Stimulated activated CD4-positive, alpha-beta T cell treated with anti-CD3 and anti-CD28 coated beads, Interleukin-4, amount 100 ng/mL, for 4 hours (primary cell): ENCODE measurements at places on chromosomes 3 and 15.

DNA sequence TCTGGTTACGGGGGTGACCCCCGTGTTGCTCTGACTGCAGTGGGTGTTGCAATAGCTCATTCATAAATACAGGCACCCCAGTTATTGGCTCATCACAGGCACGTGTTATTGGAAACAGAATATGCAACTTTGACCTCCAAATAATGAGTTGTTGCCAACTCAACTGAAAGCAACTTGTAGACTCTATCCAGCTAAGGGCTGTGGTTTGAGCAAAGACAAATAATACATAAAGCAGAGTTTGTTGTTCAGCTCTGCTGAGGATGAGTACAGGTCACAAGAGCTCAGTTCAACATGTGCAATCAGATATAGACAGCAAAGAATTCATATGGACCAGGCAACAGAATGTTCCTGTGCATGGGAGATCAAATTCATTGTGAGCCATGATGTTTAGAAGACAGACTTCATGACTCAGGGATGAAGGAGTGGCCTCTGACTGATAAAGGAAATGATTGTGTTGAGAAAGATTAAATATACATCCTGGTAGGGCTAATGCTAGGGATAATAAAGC, 87.6 kb upstream of the LRIG1 start:
- DNase-seq, result no peak

DNA sequence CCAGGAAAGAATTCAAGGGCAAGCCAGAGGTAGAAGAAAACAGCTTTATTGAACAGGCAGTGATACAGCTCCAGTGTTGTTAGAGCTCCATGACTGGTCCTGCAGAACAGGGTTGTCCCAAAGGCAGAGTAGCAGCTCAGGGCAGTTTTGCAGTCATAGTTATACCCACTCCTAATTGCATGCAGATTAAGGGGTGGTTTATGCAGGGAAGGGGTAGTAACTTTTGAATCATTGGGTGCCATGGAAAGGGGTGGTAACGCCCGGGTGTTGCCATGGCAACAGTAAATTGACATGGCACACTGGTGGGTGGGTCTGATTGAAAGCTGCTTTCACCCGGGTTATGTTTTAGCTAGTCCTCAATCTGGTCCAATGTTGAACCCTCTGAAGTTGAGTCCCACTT, 9.7 kb upstream of the RAB6B start:
- no peak for DNase-seq

DNA sequence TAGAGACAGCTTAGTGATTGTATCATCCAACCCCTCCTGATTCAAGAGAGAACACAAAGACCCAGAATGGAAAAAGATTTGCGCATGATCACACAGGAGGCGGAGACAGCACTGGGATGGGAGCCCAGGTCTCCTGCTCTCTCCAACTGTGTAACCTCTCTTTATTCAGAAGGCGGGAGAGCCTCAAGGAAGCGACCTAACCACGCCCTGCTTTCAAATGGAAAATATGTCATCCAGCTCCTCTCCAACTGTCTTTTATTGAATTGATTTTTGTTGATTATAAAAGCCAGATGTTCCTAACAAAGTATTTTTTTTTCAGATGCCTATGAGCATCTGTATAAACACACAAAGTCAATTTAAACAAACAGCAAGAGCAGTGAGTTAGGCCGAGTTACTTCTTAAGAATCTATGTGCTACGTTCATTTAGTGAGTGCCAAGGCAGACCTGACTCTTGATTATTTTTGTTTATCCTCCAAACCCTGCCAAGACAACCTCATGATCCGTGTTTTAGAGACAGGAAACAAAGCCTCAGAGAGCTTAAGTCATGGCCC, 74.5 kb downstream of the BFSP2 start:
- no peak for DNase-seq

- DNase-seq, result no peak
Observed at GRCh38 chr3:188440340-188440972, 286.5 kb downstream of the LPP start.

GRCh38 chr3:68515237-68515636, 417.1 kb downstream of the TAFA4 start:
- DNase-seq, result no peak

DNA sequence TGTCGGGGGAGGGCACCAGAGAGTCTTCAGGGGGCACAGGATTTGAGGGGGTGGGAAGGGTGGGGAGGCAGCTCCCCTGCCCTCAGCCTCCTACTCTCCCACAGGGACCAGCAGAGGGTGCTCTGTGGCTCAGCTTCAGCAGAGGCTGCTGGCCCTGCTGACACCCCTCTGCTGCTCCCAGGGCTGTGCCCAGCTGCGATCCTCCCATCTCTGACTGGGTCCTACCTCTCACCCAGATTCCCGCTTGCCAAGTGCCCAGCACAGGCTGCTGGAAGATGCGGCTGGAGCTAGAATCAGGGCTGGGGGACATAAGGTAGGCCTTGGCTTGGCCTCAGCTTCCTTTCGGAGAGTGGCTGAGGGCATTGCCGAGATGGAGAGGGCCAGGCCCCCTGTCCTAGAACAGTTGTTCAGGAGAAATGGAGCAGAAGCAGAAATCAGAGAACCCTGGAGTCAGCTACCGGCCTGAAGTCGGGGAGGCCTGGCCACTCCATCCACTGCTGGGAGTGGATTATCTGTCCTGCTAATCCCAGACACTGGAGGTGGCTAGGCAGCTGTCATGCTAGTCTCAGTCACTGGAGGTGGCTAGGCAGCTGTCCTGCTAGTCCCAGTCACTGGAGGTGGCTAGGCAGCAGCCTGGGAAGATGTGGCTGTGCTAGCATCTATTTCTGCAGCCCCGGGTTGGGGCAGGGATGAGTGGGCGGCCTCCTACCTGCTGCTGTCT, 3.9 kb downstream of the GRM2 start:
- no peak for DNase-seq

- no peak for DNase-seq
Observed at GRCh38 chr3:859135-859534, 233.7 kb upstream of the CNTN6 start.

DNA sequence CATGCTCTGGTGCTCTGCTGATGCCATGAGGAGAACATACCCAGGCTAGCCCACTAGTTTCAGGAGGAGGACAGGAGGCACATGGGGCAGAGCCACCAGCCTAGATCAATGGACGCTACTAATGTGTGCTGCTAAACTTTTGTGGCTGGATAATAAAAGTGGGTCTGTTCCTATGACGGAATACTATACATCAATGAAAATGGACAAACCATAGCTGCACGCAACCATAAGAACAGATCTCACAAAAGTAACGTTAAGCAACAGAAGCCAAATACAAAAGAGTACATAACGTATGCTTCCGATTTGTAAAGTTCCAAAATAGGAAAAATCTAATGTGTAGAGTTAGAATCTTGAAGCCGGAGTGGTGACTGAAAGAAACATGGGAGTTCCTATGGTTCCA, 11.5 kb downstream of the B4GALT4 start:
- DNase-seq, result no peak

GRCh38 chr15:66734961-66735908, 33.2 kb downstream of the SMAD6 start:
- no peak for DNase-seq

DNA sequence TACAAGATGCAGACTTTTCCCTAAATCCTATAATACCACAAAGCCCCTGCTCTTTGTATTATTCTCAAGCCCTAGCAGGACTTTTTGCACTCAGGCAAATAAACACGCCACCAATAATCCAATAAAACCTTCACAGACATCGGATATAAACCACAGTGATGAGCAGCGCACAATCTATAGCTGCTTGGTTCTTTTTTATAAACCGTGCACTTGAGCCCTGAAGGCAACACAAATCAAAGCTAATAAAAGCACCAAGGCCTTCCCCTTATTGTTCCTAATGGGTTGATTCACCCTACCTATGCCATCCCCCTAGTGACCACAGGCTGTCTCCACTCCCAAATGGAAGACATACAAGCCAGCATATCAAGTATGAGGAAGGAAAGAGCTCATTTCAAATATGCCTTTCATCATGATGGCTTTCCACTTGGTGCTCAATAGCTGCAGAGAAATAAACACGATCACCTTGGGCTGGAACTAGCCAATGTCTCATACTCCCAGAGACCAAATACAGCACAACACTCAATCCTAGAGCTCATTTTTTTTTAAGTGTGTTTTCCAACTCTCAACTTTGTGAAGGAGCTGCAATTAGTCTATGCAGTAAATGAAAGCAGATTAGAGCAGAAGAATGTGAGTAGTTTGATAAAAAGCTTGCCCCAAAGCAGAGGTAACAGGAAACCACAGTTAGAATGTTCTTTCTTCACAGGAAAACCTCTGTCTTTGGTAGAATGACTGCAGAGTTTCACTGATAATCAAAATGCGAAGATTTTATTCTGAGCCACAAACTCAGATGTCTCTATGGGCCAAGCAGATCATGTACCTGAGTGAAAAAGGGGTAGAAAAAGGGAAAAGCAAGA, 573.9 kb downstream of the AGBL1 start:
- no peak for DNase-seq

DNA sequence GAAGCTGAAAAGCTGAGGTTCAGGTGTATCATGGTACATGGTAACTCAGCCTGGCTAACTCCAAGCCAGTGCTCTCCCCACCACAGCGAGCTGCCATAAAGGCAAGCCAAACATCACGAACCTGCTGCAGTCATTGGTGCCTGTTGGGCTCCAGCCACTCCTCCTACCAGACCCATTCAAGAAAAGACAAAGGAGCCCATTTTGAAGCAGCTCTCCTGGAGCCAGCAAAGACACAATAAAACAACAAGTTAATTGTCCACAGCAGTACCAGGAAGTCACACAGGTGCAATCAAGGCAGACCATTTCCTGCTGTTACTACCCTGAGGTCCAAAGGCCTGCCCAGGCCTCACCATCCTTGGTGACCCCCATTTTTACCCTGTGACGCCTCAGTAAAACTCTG, 77.6 kb downstream of the DAPK2 start:
- DNase-seq, result no peak

- no peak for DNase-seq
Observed at GRCh38 chr3:51703068-51703760, 3.7 kb upstream of the GRM2 start.

- DNase-seq, result peak; percentile 72
Observed at GRCh38 chr3:15332405-15333098, at the start of gene SH3BP5. TSS of gene SH3BP5 (minus strand) at chr3:15332586. CDS start at chr3:15332408, 178 bp downstream.

DNA sequence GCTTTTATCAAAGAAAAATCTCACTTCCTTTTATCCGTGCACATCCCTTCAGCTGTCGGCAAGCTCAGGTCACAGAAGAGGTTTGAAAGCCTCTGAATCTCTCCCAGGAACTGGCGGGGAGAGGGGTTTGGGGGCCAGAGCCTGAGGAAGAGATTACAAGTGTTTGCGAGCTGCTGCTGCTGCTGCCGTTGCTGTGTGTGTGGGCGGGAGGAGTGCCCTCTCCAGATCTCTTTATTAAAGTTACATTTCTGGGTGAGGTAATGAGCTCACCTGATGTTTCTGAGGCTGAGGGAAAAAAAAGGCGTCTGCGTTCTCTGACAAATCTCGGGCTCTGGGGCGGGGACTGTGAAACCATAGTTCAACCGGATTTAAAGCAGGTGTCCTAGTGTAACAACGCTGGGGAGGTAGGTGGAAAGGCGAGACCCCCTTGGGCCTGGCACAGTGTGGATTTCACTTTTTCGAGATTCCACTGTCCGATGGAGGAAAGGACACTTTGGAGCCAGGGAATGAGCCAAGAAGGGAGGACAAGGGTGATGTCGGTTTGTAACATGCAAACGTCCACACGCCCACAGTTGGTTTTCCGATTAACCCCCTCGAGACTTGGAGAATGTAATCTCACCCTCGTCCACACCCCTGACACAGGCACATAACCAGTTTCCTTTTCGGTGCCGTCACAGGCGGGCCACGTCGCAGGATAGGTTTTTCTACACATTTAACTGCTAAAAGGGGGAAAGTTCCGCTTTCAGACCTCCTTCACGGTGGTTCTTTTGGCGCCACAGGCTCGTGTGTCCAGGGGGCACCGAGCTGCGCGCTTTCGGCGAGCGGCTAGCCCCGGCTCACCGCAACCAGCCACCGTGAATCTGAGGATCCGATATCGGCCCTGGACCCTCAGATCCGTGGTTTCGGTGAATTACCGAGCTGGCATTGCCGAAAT, 2.1 kb downstream of the ALCAM start:
- DNase-seq, result peak; percentile 56

DNA sequence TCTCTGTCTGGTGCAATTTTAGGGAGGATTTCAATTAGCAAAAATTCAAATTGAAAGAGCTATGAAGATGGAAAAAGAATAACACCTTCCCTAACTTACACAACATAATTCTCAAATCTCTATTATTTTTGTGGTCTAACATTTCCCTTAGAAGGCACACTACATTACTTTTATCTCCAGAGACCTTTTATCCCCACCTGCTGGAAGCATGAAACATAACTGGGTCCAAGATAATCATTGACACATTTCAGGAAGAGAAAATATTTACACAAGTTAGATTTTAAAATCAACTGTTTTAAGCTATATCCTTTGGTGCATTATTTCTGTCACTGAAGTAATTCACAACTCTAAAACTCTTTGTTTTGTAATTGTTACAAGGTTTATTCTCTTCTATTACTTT, 779.5 kb downstream of the ROBO1 start:
- DNase-seq, result no peak

DNA sequence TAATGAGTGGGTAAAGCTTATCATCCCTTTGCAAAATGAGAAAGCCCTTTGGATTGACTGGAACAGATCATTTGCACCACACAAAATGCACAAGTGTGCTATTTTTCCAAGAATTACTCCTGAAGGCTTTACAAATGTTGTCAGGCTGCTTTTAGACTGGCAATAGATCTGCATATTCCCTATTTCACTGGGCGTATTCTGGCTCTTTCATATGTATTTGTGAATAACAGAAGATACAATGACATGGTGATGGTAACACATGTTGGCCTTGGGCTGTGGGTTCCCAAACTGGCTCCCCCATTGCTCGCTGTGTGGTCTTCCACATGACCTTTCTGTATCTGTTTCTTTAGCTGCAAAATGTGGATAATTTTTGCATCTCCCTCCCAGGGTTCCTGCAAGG, 303.4 kb upstream of the CHRM5 start:
- no peak for DNase-seq

DNA sequence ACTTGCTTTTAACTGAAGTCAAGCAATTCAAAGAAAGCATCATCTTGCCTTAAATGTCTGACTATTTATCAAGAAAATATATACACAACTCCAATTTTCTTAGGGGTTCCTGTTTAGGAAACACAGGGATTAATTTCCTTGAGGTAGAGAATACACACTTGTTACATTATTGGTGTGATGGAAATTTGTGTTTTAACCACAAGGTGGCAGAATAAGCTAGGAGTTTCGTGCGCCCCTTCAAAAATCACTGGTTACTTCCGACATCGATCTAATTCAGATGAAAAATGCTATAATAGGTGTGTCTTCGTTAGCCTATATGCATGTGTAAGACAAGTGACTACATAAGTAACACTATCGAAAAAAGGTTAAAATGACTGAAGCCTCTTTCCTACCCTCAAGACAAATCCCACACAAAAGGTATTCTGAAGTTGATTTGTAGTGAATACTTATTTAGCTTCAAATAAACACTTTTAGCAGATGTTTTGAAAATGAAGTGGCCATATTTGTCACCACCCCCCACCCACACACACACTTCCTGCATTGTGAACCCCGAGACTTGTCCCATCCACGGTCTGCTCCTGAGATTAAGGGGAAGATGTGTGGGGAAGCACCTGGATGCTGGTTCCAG, 246.5 kb downstream of the ROBO1 start:
- DNase-seq, result no peak

GRCh38 chr15:74768099-74768770, 13.6 kb upstream of the CSK start:
- DNase-seq, result no peak

GRCh38 chr3:47890828-47891612, 88.1 kb downstream of the DHX30 start:
- no peak for DNase-seq
